Gastrocnemius medialis (tissue), 4 donors: ENCODE measurements at places on chromosomes 3 and 15.

GRCh38 chr15:51840692-51841091 is 11.2 kb downstream of the TMOD3 start:
- no peak overlapping the region for H3K4me3 ChIP-seq
- no peak overlapping the region for H3K27ac ChIP-seq
- peaks cover 34% of the 10 kb centered on the region for H3K4me1 ChIP-seq
- no peak for DNase-seq
- no peaks in the 10 kb centered on the region for H3K36me3 ChIP-seq
- H3K27me3 ChIP-seq = no peaks in the 10 kb centered on the region

- H3K4me1 ChIP-seq = no peaks in the 10 kb centered on the region
- no peak overlapping the region for H3K4me3 ChIP-seq
- no peak overlapping the region for H3K27ac ChIP-seq
- no peaks in the 10 kb centered on the region for H3K36me3 ChIP-seq
- no peak for DNase-seq
Observed at GRCh38 chr3:185528532-185528931, 23.9 kb downstream of the LIPH start.

- H3K36me3 ChIP-seq = no peaks in the 10 kb centered on the region
- H3K4me1 ChIP-seq = peaks cover 88% of the 10 kb centered on the region
- H3K4me3 ChIP-seq = peak overlapping the region; percentile 41
- DNase-seq = peak; percentile 59
Observed at GRCh38 chr15:93073465-93073952, 15.5 kb downstream of the RGMA start.

DNA sequence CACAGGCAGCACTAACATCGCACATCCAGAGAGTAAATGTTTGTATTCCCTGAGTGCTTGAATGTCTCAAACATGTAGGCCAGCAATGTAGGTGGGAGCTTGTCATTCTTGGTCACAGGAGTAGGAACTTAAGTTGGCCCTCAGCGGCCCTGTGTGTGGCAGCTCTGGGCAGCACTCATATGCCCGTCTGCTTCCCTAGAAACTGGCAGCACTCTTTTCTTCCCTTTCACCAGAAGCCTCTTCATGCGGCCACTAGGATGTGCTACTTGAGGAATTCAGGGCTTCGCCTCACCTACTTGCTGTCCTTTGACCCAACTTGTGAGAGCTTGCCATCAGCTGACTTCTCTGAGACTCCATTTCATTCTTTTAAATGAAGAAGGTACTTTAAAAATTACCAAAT is 69.5 kb downstream of the TIPARP start:
- DNase-seq = no peak
- no peaks in the 10 kb centered on the region for H3K36me3 ChIP-seq
- H3K27me3 ChIP-seq = no peaks in the 10 kb centered on the region
- H3K27ac ChIP-seq = no peak overlapping the region

GRCh38 chr15:49645941-49646340 is 25.1 kb downstream of the DTWD1 start:
- no peaks in the 10 kb centered on the region for H3K36me3 ChIP-seq
- H3K27ac ChIP-seq = no peak overlapping the region
- DNase-seq = no peak
- H3K4me3 ChIP-seq = no peak overlapping the region
- no peaks in the 10 kb centered on the region for H3K27me3 ChIP-seq
- H3K4me1 ChIP-seq = peaks cover 8% of the 10 kb centered on the region

DNA sequence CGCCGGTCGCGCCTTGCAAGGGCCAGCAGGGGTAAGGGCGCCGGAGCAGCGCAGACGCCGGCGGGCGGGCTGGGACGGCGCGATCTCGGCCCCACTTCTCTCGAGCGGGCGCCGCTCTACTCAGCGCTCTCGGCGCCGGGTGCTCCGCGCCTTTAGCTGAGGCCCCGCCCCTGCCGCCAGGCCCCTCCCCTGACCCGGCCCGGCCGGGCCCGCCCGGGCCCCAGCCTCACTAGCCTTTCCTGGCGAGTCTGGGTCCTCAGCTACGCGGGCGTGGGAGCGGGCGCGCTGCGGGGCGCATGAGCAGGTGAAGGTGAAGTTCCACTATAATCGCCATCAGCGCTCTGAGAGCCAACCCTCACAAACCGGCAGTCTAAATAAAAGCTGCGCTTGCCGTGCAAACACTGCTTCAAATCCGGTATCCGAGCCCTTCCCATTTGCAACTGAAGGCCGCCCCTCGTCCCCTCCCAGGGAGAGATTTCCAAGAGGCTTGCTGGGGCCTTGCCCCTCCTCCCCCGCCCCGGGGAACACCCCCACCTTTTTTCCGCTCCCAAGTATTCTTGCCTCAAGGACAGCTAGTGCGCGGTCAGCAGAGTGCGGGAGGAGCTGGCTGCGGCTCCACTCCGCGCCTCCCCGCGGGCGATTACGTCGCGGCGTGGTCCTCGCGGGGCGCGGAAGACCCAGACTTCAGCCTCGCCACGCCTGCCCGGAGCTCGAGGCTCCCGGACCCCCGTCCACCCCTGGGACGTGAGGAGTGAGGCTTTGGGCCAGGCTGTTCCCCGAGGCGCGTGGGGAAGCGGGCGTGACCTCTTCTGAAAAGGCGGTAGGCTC is at the start of gene RPP25:
RPP25 (minus strand) TSS at position 125 of the 828 bp plus-strand sequence. CDS start 189 bp downstream, outside the sequence.
- H3K4me1 ChIP-seq = peaks cover 25% of the 10 kb centered on the region
- H3K27ac ChIP-seq = peak within 1 kb of the TSS; percentile 70
- H3K4me3 ChIP-seq = peak within 1 kb of the TSS; percentile 76
- no peaks in the 10 kb centered on the region for H3K36me3 ChIP-seq

- no peak overlapping the region for H3K27ac ChIP-seq
- H3K4me1 ChIP-seq = no peaks in the 10 kb centered on the region
- no peaks in the 10 kb centered on the region for H3K27me3 ChIP-seq
- no peak overlapping the region for H3K4me3 ChIP-seq
- no peak for DNase-seq
Observed at GRCh38 chr3:140432229-140432669, 245.6 kb upstream of the TRIM42 start.

- no peak overlapping the region for H3K4me3 ChIP-seq
- H3K27me3 ChIP-seq = peaks cover 34% of the 10 kb centered on the region
- H3K27ac ChIP-seq = no peak overlapping the region
- DNase-seq = no peak
- H3K36me3 ChIP-seq = no peaks in the 10 kb centered on the region
- no peaks in the 10 kb centered on the region for H3K4me1 ChIP-seq
Observed at GRCh38 chr3:132038198-132038825, 3.5 kb upstream of the CPNE4 start.

- no peak for DNase-seq
- no peaks in the 10 kb centered on the region for H3K36me3 ChIP-seq
- H3K4me1 ChIP-seq = no peaks in the 10 kb centered on the region
- no peak overlapping the region for H3K4me3 ChIP-seq
Observed at GRCh38 chr3:87468235-87468634, 191.9 kb upstream of the POU1F1 start.

DNA sequence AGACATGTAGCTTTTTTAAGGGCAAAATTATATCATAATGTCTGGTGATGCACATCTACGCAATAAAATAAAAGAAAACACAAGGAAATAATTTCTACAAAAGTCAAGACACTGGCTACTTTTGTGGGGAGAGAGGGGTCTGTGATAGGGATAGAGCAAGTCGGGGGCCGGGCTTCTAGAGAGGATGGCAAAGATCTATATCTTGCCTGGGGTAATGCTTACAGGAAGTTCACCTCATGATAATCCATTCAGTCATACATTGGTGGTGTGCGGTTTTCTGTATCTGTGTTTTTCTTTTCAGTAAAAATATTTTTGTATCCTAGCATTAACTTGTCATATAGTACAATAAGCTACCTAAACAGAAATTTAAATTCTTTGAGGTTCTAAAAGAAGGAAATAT is 178.8 kb downstream of the ARRDC4 start:
- no peaks in the 10 kb centered on the region for H3K27me3 ChIP-seq
- H3K36me3 ChIP-seq = no peaks in the 10 kb centered on the region
- H3K4me3 ChIP-seq = no peak overlapping the region
- DNase-seq = no peak
- no peak overlapping the region for H3K27ac ChIP-seq

DNA sequence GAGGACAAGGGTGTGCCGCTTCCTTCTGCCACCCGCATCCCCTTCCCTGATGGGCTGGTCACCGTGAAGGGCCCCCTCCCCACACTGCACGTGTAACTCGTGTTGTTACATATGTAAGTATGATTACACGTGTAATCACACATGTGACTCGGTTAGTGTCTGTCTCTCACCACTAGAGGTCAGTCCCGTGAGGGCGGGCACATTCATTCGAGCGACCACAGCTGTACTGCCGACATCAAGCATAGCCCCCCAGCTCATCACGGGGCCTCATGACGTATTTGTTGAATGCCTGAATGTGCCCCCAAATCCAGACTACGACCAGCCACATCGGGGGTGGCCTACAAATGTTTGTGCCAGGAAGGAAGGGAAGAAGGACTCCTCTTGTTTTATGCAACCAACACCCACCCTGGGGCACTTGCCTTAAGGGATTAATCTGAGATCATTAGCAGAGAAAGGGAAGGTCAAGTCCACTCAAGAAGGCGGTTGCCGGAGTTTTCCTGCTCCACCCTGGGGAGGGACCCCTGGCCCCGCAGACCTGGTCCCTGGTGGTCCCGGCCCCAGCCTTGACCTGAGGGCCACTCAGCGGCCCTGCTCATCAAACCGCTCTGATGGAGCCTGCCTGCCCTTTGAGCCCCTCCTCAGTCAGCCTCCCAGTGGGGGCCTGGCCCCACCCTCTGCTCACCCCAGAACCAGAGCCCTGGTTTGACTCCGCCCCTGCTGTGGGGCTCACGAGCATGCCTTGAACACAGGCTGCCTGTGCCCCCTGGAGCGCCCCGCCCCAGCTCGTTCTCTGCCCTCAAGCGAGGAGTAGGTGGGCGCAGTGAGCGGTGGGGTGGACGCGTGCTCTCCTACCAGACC is 52.8 kb downstream of the RGMA start:
- H3K27me3 ChIP-seq = no peaks in the 10 kb centered on the region
- H3K4me1 ChIP-seq = peaks cover 18% of the 10 kb centered on the region
- no peak overlapping the region for H3K4me3 ChIP-seq
- peak; percentile 51 for DNase-seq
- no peaks in the 10 kb centered on the region for H3K36me3 ChIP-seq
- no peak overlapping the region for H3K27ac ChIP-seq

- no peaks in the 10 kb centered on the region for H3K36me3 ChIP-seq
- H3K27me3 ChIP-seq = no peaks in the 10 kb centered on the region
- H3K27ac ChIP-seq = peak overlapping the region; percentile 25
Observed at GRCh38 chr3:9864200-9864927, 15.7 kb downstream of the CIDEC start.

GRCh38 chr15:76636059-76636458 is 269.1 kb downstream of the SCAPER start:
- no peak overlapping the region for H3K4me3 ChIP-seq
- no peak for DNase-seq
- peaks cover 16% of the 10 kb centered on the region for H3K4me1 ChIP-seq
- H3K36me3 ChIP-seq = no peaks in the 10 kb centered on the region
- H3K27me3 ChIP-seq = no peaks in the 10 kb centered on the region

DNA sequence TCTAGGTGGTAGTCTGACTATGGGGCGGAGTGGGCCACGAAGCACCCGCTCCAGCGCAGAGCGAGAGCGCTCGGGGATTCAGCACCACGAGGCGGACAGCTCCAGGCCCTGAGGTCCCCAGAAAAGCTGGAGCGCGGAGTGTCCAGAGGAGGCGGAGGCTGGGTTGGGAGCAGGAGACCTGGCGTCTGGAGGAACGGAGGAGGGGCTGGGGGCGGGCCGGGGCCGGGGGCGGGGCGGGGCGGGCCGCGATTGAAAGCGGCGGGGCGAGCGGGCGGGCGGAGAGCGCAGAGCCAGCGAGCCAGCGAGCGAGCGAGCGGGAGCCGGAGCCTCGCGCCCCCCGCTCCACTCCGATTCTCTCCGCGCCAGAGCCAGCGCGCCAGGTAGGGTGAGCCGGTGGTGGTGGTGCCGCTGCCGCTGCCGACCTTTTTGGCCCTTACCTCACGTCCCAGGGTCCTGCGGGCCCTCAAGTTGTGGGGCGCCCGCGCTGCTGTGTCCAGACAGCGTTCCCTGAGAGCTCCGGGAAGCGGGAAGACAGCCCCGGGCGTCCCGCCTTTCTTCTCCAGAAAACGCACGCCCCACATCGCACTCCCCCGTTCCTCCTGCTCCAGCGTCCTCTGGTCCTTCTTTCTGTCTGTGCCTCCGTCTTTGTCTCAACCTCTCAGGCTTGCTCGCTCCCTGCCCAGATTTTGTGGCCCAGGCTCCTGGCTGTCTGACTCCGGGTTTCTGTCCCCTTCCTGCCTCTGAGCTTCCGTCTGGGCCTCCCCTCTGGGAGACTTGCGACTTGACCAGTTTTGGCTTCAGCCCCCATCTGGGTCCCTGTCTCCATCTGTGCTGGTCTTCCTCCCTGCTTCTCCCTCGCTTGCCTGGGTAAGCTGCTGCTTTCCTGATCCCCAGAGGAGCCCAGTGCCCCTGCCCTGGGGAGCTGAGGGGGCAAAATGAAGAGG is at the start of gene GRM2:
GRM2 (plus strand) TSS at position 281 of the 944 bp plus-strand sequence. CDS start 1,916 bp downstream, outside the sequence.
- no peak within 1 kb of the TSS for H3K27ac ChIP-seq
- peak; percentile 29 for DNase-seq
- no peaks in the 10 kb centered on the region for H3K27me3 ChIP-seq
- H3K36me3 ChIP-seq = no peaks in the 10 kb centered on the region
- no peak within 1 kb of the TSS for H3K4me3 ChIP-seq

- no peaks in the 10 kb centered on the region for H3K36me3 ChIP-seq
- no peak for DNase-seq
- H3K27me3 ChIP-seq = no peaks in the 10 kb centered on the region
- H3K4me3 ChIP-seq = no peak overlapping the region
- H3K4me1 ChIP-seq = no peaks in the 10 kb centered on the region
- no peak overlapping the region for H3K27ac ChIP-seq
Observed at GRCh38 chr3:175222356-175222755, 363.2 kb downstream of the NAALADL2 start.

- no peak for DNase-seq
- H3K4me1 ChIP-seq = no peaks in the 10 kb centered on the region
- H3K27ac ChIP-seq = no peak overlapping the region
Observed at GRCh38 chr3:71695000-71695482, 30.2 kb downstream of the EIF4E3 start.

GRCh38 chr3:13115991-13116390 is 42.8 kb upstream of the IQSEC1 start:
- H3K27ac ChIP-seq = no peak overlapping the region
- H3K4me1 ChIP-seq = no peaks in the 10 kb centered on the region
- no peak overlapping the region for H3K4me3 ChIP-seq
- no peaks in the 10 kb centered on the region for H3K27me3 ChIP-seq
- no peaks in the 10 kb centered on the region for H3K36me3 ChIP-seq

- H3K4me3 ChIP-seq = no peak overlapping the region
- no peaks in the 10 kb centered on the region for H3K27me3 ChIP-seq
- DNase-seq = no peak
- no peak overlapping the region for H3K27ac ChIP-seq
- peaks cover 10% of the 10 kb centered on the region for H3K4me1 ChIP-seq
- no peaks in the 10 kb centered on the region for H3K36me3 ChIP-seq
Observed at GRCh38 chr15:71547011-71547410, 263.3 kb upstream of the NR2E3 start.
